Activated CD8-positive, alpha-beta T cell treated with anti-CD3 and anti-CD28 coated beads, Interleukin-2, amount 10 ng/mL, durations not matched to agents 7 days and 5 days (primary cell): ENCODE measurements at places on chromosomes 2 and 18. TPM values are rescaled to one million over a fixed set of nuclear protein-coding genes. Genes with fewer than 3 reads are reported as not detected.

DNA sequence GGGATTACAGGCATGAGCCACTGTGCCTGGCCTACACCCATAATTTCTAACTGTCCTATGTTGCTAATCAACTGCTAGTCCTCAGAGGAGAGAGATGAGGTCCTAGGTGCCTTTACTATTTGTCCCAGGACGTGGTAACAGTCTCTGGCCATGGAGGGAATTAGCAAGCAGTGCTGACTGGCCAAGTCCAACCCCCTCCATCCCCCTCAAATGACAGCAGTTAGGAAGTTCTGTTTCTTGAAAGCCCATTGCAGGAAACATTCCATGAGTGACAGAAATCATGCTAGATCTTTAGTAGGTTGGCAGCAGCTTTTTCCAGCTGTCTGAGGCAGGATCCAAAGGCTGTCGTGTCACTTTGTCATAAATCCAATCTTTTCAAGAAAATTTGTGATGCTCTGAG is 55.7 kb upstream of the REL start:
- no peak for DNase-seq

DNA sequence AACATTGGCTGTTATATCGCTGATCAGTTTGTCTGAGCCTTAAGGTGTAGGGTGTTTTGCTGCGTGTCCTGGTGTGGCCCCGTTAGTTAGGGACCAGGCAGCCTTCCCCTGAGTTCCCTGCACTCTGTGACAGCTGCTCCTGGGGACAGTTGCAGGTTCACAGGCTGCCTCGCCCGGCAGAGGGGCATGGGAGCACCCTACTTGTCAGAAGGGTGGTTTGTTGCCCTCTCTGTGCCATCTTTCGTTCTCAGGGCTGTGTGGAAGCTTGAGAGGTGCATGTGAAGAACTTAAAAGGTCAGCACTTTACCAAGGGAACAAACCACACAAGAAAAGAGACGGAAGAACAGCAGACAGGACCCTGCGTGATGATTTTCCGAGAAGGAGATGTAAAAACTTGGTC is 159.6 kb downstream of the LDLRAD4 start:
- DNase-seq: no peak

DNA sequence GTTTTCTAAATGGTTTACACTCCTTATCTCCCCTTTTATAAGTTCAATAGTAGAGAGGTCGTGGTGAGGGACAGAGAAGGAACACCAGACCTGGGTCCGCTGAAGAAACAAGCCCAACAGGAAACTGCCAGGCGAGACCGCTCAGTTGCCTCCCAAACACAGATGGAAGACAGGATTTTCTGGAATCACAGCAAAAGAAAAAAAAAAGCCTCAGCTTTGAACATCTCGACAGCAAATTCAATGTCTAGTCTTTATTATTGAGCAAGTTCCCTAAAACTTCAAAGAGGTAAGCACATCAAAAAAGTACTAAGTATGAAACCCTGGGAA is 33.5 kb upstream of the GNAL start:
- DNase-seq: no peak

- DNase-seq: no peak
Observed at GRCh38 chr2:228675091-228675490, 493.6 kb upstream of the SPHKAP start.

GRCh38 chr2:12587729-12588522 is 128.8 kb upstream of the TRIB2 start:
- DNase-seq: no peak

EVX2 gene
- not detected for total RNA-seq
